NCI-H1092 (cell line): ENCODE measurements at places on chromosomes 2 and 18.

- peak; percentile 12 for DNase-seq
Observed at GRCh38 chr2:227890495-227891079, 19.2 kb downstream of the DAW1 start.

DNA sequence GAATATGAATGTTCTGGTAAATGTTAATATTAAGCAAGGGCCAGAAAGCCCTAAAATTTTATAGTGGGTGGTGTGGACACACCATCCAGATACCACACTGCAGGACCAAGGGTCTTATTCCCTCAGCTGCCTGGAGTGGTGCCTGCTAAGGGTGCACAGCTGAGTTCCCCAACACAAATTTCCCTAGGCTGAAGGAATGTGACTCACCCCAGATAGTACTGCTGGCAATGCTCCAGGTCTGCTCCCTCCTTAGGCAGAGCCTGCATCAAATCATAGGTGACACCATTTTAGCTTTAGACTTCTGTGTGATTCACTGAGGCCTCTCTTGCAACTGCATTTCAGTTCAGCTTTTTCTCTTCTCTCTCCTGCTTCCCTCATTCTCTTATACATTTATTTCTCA lies 321.1 kb downstream of the SATB2 start:
- no peak for DNase-seq

- DNase-seq, result peak; percentile 92
Observed at GRCh38 chr2:47344890-47345589, 57.9 kb upstream of the MSH2 start.

DNA sequence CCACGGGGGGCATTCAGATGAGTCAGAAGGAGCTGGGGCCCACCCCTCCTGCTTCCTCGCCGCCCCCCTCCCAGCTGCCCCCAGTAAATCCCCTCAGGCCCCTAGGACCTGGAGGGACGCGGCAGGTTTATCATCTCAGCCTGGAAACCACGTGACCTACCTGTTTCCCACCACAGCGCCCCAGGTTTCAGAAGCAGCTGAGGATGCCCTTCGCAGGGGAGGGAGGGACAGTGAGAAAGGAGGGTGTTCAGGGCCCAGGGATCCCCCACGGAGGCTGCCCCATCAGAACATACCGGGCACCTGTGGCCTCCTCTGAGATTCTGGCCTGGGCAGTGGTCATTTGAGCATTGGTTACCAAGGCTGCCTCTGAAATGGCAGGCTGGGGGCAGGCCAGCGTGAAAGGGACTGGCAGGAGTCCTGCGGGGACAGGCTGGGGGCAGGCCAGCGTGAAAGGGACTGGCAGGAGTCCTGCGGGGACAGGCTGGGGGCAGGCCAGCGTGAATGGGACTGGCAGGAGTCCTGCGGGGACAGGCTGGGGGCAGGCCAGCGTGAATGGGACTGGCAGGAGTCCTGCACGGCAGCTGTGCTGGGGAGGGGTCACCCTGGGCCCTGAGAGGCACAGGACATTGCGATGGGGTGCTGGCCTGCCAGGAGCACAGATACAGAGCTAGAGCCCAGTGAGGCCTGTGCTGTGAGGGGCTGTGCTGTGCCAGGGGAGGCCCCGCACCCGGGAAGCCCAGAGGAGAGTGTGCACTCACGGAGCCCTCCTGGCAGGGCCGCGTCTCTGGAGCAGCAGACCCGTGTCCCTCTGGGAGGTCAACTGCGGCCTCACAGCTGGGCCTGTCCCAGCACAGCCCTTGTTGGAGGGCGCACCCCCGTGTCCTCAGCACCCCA lies 1.6 kb downstream of the NEU4 start:
- no peak for DNase-seq
